ENCODE measurements at places on chromosomes 12 and 14.

- DNase-seq: no peak
Measured at GRCh38 chr14:104421892-104422828, 157.4 kb upstream of the C14orf180 start.

DNA sequence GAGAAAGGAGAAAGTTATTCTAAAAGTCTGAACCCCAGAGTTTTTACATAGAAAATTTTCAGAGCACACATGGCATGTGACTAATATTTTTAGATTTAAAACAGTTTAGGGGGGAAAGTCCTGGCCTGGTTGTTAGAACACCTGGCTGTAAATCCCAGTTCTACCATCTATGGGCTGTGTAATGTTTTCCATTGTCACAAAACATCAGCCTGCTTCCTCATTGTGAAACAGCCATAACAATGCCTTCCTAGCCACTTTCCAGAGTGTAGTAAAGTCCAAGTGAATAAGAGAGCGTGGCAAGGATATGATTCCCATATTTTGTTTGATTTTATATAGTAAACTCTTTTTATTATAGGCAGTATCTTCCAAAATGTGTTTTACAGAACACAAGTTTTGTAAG lies 310.0 kb upstream of the DCN start:
- no peak for DNase-seq

DNA sequence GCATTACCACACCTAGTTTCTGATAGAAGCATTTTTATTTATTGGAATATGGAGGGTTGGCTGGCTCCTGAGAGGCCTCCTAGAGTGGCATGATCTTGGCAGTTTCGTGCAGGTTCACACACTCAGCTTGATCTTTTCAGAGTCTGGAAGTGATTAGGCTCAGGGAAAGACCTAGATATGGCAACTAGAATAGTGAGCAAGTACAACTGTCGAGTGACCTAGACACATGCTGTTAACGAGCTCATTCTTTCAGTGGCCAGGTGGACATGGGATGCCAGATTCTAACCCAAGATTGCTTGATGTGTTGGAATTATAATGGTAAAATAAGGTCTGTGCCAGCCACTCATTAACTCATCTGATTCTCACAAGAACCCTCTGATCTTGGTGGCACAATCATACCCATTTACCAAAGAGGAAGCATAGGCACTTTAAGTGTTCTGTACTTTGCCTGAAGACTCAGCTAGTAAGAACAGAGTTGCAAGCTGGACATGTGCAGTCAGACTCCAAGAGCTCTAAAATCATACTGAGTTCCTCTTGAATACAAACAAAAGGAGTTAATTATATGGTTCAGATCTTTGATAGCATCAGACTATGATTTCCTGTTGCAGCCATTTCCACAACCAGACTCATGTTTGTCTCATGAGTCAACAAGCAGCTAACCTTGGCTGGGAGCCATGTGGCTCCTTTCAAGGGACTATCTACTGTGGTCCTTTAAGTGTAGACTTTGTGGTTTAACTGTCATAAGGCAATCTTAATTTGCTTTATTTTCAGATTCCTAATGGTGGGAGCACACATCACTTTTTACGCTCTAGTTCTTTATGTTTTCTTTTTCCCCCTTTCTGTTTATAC lies 144.2 kb downstream of the PLEKHA5 start:
- no peak for DNase-seq

- DNase-seq: no peak
Measured at GRCh38 chr12:89472508-89472907, 52.1 kb downstream of the GALNT4 start.

GRCh38 chr12:39816671-39817185 lies 197.1 kb upstream of the ABCD2 start:
- no peak for DNase-seq

DNA sequence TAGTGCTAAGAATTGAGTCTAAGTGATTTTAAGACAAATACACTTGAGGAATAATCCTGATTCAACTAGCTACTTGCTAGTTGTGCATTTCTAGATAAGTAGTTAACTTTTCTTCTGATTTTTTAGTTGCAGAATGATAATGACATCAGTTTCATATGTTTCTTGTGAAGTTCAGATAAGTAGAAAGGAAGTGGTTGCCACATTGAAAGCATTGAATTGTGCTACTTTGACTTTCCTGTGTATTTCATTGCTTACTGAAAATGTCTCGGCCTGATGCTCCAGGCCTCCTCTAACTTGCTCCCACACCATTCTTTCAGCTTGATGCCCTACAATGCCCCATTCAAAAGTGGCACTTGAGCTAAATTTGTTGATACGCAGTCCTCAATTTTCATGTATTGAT lies 980.0 kb downstream of the TMTC2 start:
- no peak for DNase-seq

- no peak for DNase-seq
Measured at GRCh38 chr12:121784460-121784859, 9.0 kb downstream of the RHOF start.

DNA sequence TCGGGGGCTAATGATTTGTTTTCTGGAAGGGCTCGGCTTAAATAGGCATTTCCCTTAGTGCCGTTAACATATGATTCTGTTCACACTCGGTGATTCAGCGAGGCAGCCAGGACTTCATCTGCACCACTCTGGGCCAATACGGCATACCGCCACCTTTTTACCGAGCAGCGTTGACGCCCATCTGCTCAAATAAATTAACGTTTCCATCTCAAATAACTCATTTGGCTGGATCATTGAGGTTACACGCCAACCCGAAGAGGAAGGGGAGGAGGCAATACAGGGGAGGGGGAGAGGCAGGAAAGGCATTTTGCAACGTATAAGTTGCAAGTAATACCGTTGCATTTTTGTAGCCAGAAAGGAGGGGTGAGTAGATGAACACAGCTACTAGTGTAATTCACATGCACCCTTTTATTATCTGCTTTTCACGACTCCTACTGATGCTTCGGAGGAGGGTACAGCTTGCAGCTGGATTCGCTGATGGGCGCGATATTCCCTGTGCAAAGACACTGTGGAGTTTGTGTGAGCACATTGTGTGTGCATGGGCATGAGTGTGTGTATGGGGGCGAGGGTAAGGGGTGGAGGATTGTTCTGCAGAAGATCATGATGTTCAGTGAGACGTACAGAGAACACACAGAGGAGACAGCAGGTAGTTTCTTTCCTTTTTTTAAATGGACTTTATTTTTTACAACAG lies 45.9 kb downstream of the MAP1LC3B2 start:
- DNase-seq: no peak

DNA sequence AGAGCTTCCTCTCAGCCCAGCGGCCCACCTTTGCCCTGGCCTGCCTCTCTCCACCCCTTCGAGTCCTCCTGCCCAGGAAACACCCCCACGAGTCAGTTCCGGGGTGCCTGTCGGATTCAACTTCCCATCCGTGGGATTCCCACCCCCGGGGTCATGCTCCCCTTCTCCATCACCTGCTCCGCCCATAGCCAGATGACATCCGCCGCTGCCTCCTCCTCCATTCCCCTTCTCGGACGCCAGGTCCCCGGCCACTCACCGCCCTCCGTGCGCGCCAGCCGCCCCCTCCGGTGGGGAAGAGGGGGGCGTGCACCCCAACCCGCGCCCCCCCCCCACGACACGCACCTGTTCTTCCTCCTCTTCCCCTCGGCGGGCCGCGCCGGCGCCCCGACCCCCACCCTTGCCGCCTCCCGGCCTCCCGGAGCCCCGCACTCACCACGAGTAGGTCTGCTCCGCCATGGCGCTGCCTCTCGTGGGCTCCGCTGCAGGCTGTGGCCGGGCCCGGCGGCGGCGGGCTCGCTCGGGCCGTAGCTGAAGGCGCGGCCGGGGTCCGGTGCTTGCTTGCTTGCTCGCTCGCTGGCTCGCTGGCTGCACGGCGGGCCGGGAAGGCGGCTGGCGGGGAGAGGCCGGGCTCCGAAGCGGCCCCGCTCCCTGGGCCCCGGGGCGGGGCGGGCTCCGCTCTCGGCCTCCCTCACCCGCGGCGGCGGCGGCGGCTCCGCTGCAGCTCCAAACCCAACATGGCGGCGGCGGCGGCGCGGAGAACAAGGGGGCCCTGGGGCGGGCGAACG lies 554 bp downstream of the SPPL3 start:
- peak; percentile 54 for DNase-seq

GRCh38 chr12:1279050-1279449 lies 288.0 kb downstream of the ERC1 start:
- DNase-seq: peak; percentile 51

DNA sequence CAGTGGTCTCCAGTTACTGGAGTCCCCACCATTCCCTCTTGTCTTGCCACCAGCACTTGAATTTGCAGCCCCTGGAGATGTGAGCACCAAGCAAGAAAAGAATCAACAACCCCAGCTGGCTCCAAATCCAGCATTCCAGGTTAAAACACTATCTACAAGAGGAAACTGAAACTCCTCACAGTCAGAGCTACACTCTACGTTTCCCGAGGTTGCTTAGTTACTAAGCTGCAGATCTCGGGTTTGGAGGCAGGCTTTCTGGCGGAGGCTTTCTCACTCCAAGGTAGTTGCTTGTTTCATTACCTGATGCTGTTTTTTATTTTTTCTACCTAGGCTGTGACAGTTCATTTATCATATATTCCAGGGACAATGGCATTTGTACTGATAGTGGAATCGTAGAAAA lies 248.1 kb downstream of the GLT1D1 start:
- DNase-seq: no peak

- no peak for DNase-seq
Measured at GRCh38 chr12:113476176-113476986, 4.7 kb upstream of the LHX5 start.

Measured in NAMALWA (cell line).